ENCODE measurements at places on chromosomes 4 and X.

DNA sequence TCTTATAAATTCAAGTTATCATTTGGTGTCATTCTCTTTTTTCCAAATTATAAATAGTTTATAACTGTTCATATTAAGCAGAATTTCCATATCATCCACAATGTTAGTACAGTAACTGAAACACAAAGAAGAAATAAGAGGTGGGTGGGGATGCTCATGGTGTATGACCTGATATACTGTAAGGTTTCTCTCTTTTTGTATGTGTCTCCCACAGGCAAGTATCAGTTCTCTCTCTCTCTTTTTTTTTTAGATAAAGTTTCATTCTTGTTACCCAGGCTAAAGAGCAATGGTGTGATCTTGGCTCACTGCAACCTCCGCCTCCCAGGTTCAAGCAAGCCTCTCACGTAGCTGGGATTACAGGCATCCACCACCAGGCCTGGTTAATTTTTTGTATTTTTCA lies 43.7 kb upstream of the UGT2A3 start:
- no peak for DNase-seq

DNA sequence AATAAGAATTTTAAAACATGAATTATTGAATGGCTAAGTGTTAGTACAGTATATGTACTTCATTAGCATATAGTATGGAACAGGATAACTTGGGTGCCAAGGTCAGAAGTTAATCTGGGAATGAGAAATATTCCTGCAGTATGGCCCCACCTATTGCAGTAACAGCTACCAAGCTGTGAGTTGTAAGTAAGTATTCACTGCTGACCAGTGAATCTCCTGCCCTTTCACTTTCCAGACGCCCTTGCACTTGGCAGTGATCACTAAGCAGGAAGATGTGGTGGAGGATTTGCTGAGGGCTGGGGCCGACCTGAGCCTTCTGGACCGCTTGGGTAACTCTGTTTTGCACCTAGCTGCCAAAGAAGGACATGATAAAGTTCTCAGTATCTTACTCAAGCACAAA lies 105.1 kb downstream of the NFKB1 start:
- DNase-seq, result no peak

GRCh38 chr4:180449395-180449956 lies 1793.7 kb upstream of the TENM3 start:
- DNase-seq, result peak; percentile 42

DNA sequence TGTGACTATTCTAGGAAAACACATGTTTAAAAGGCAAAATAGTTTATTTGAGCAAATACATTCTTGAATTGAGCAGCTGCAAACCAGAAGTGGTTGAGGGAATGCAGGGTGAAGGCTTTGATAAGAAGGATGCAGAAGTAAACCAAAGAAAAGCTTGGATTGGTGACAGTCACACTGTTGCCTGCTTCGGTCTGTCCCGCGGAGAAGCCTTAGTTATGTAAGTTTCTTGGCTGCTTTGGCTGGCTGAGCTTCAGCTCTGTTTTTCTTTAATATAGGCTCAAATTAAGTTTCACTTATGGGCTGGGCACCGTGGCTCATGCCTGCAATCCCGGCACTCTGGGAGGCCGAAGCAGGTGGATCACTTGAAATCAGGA lies 67.6 kb downstream of the FAM53A start:
- no peak for DNase-seq

GRCh38 chr4:37892641-37893040 lies 1.8 kb downstream of the TBC1D1 start:
- DNase-seq, result no peak

DNA sequence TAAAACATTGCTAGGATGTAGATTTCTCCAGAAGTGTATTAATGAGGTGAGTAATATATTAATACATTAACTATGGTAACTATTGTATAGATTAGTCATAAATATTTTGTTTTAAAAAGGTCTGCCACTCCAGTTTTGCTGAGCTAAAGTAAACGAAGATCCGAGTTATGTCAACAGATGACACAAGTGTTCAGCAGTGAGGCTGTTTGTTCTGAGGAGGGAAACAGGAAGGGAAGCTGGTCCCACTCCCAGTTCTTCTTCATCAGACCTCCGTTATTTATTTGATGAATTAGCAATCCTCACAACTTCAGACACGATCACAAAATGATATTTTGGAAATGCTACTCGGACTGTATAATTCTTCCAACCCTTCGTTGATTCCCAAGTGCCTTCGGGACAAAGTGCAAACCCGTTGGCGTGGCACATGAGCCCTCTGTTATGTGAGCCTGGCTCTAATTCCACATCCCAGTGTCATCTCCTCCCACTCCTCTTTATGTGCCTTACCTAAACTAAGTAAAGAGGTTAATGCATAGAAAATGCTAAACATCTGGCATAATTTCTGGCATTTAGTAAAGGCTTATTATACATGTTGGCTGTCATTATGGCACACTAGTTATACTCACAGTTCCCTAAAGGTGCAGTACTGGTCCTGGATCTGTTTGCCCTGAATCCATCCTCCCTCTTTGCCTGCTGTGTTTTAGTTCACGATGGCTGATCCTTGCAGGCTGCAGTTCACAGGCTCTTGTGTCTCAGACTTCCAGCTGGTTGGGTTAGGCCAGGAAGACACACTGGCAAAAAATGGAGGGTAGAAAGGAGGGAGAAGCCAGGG lies 190.6 kb upstream of the LNX1 start:
- DNase-seq, result no peak

- DNase-seq, result no peak
Measured at GRCh38 chr4:4271912-4272311, 18.0 kb downstream of the LYAR start.

DNA sequence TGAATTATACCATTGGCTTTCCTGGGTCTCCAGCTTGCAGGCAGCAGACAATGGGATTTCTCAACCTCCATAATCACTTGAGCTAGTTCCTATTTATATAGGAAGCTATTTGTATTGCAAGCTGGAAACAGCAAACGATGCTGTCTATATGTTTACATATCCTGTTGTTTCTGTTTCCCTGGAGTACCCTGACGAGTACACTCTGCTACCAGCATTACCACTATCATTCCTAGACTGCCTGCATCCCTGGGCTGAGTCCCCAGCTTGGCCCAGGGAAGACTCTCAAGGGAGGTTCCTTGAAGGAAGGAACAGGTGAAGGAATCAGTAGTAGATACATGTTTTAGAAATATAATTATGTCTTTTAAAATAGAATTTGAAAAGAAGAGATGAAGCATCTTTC lies 81.4 kb downstream of the EVC2 start:
- no peak for DNase-seq

- no peak for DNase-seq
Measured at GRCh38 chr4:181331214-181331613, 912.0 kb upstream of the TENM3 start.

GRCh38 chr4:66284991-66285451 lies 614.7 kb upstream of the EPHA5 start:
- no peak for DNase-seq

DNA sequence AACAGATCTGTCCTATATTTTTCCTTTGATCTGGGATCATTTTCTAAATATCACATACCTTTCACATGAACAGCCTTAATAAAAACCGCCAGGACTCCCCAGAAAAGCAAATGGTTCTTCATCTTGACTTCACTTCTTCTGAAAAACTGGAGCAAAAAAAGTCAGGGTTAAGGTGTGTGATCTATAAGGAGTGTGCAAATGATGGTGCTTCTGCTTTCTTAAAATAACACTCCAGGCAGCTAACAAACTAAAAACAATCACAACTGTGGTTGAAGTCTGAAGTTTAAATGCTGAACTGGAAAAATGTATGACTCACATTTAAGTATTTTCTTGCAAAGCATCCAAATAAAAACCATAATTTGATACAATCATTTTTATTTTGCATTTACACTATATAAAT lies at the start of gene JCHAIN:
Gene JCHAIN, minus strand, starts transcription at position 140 of the 400 bp plus-strand sequence. Its CDS starts 18 bp downstream, at position 122.
- DNase-seq, result no peak

GRCh38 chrX:69182818-69183380 lies 17.6 kb upstream of the PJA1 start:
- no peak for DNase-seq

Data from RWPE1 (cell line).